ENCODE measurements at places on chromosomes 7 and 10.
A peak's percentile ranks its signal among the peaks of the same experiment; 100 is the strongest.

DNA sequence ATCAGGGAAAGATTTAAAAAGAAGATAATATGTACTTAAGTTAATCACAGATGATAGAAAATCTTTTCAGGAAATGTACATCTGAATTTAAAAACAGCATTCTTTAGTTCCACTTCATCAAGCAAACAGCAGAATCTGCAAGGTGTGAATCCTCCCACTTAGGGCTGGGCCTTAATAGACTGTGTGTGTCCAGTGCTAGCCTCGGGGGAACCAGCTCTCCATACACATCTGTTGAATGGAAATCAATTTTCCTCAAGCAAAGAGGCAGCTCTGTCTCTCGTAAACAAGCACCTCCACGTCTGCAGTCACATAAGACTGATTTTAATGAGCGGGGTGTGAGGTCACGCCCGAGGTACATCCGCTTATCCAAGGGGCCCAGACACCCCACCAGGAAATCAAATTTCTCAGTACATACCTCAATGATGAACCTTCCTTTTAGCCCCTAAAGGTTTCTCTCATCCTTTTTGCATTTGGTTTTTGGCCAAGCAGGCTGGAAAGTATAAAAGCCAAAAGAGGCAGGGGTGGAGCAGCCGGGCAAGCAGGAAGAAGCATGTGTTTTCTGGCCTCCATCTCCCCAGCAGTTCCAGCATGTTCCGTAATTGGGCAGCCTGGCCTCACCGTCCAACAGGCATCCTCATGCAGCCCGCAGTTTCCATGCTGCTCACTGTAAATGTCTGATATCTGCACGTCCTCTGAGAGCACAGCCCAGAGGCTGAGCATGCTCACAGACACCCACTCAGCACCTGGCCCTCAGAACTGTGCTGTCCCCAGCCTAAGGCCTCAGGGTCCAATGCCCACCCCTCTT, 131.3 kb downstream of the GLI3 start:
- H3K4me1 ChIP-seq: no peaks in the 10 kb centered on the region
- H3K4me3 ChIP-seq: no peak overlapping the region
- peaks cover 2% of the 10 kb centered on the region for H3K27me3 ChIP-seq
- no peak overlapping the region for H3K27ac ChIP-seq
- no peak for DNase-seq

GRCh38 chr7:63789378-63790176, 209.1 kb upstream of the ZNF722 start:
- peaks cover 2% of the 10 kb centered on the region for H3K36me3 ChIP-seq
- peak; percentile 7 for DNase-seq
- peak overlapping the region; percentile 38 for H3K4me3 ChIP-seq
- H3K27me3 ChIP-seq: no peaks in the 10 kb centered on the region
- no peaks in the 10 kb centered on the region for H3K4me1 ChIP-seq

DNA sequence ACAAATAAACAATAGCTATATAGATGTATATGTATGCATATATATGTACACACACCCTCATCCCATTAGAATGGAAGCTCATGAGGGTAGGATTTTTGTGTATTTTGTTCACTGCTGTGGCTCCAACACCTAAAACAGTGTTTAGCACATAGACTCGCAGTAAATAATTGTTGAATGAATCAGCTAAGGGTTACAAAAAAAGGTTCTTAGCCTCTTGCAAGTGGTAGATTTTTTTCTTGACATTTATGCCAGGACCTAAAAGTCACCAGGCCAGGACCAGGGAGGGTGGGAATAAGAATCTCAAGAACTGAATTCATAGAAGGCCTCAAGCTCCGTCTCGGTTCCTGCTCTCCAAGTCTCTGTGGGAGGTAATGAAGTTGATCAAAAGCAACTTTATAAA, 82.5 kb upstream of the CAPZA2 start:
- no peaks in the 10 kb centered on the region for H3K27me3 ChIP-seq
- no peaks in the 10 kb centered on the region for H3K36me3 ChIP-seq
- DNase-seq: no peak
- no peaks in the 10 kb centered on the region for H3K4me1 ChIP-seq

DNA sequence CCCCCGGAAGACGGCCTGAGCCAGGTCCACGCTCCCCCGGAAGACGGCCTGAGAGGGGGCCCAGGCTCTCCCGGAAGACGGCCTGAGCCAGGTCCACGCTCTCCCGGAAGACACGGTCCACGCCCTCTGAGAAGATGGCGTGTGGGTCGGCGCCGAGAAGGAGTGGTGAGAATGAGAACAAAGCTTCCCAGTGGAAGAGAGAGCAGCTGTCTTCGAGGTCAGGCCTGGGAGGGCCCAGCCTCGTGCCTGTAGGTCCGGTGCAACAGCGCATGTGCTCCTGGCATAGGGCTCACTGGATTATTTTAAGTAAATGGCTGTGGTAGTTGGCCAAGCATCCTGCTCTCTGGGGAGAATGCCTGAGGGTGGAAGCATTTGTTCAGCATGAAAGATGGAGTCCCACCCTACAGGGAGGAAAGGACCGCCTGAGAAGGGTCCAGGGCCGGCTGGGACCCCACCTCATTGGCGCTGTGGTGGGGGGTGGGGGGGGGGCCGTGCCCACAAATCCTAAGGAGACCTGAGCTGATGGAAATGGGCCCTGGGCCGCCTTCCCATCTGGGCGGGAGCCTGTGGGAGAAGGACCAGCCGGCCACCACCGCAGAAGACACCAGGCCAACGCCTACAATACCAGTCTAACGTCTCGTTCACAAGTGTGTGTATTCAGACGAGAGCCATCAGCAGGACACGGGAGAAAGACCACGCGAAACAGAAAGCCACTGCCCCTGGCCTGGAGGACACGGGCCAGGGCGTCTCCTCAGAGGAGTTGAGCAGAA, 210.0 kb downstream of the WDR37 start:
- H3K4me1 ChIP-seq: no peaks in the 10 kb centered on the region
- no peaks in the 10 kb centered on the region for H3K36me3 ChIP-seq
- peaks cover 3% of the 10 kb centered on the region for H3K27me3 ChIP-seq
- no peak for DNase-seq

GRCh38 chr7:110870926-110871325, 220.0 kb upstream of the LRRN3 start:
- no peak overlapping the region for H3K27ac ChIP-seq
- H3K4me3 ChIP-seq: no peak overlapping the region
- no peaks in the 10 kb centered on the region for H3K27me3 ChIP-seq
- no peak for DNase-seq
- H3K4me1 ChIP-seq: peaks cover 7% of the 10 kb centered on the region

DNA sequence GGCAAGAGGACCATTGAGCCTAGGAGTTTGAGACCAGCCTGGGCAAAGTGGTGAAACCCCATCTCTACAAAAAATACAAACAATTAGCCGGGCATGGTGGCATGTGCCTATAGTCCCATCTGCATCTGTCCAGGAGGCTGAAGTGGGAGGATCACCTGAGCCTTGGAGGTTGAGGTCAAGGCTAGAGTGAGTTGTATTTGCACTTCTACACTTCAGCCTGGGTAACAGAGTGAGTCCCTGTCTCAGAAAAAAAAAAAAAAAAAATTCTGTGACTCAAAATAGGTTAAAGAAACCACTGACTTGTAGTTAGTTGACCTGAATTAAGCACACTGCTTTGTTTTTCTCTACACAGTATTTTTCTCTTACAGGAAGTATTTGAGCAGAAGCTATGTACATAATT, 74.4 kb downstream of the METTL2B start:
- H3K4me1 ChIP-seq: peaks cover 5% of the 10 kb centered on the region
- no peak for DNase-seq
- no peaks in the 10 kb centered on the region for H3K27me3 ChIP-seq
- H3K27ac ChIP-seq: peak overlapping the region; percentile 31
- no peak overlapping the region for H3K4me3 ChIP-seq

DNA sequence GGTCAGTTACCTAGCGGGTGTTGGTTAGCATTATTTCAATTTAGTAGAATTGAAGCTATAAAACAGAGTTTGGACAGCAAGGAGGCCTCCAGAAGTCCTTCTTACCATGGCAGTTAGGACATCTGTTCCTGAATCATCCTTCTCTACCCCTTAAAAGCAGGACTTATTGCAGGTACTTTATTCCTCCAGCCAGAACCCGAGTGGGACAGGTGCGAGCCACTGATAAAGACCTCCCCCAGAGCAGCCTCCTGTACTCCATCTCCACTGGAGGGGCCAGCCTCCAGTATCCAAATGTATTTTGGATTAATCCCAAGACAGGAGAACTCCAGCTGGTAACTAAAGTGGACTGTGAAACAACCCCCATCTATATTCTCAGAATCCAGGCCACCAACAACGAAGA, 54.6 kb downstream of the CDHR3 start:
- no peak overlapping the region for H3K27ac ChIP-seq
- peaks cover 6% of the 10 kb centered on the region for H3K27me3 ChIP-seq
- peaks cover 62% of the 10 kb centered on the region for H3K4me1 ChIP-seq
- DNase-seq: no peak

- H3K4me1 ChIP-seq: peaks cover 5% of the 10 kb centered on the region
- no peak overlapping the region for H3K4me3 ChIP-seq
- no peaks in the 10 kb centered on the region for H3K36me3 ChIP-seq
- H3K27ac ChIP-seq: no peak overlapping the region
- peaks cover 49% of the 10 kb centered on the region for H3K27me3 ChIP-seq
These were observed 34.8 kb upstream of the JAKMIP3 start for GRCh38 chr10:132030898-132031463.

DNA sequence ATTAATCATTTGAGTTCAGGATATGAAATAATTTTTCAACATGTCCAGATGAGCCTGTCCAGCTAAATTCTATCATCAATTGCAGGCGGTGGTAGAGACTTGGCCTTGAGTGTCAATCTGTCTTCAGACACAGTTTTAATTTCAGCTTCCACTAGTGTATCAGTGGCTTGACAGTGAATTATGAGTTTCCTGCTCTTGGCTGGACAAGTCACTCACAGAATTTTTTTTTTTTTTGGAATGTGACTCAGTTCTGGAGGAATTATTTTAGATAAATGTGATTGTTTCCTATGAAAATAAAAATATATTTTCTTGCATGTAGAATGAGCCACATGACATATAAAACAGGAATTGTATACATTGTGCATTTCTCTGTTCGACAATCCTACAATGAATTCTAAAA, 319.9 kb upstream of the AKR1E2 start:
- H3K27me3 ChIP-seq: peaks cover 10% of the 10 kb centered on the region
- no peaks in the 10 kb centered on the region for H3K4me1 ChIP-seq
- no peak for DNase-seq
- H3K4me3 ChIP-seq: no peak overlapping the region
- no peak overlapping the region for H3K27ac ChIP-seq

- H3K4me3 ChIP-seq: no peak overlapping the region
- no peak overlapping the region for H3K27ac ChIP-seq
- no peaks in the 10 kb centered on the region for H3K27me3 ChIP-seq
These were observed 8.6 kb downstream of the FBXW4 start for GRCh38 chr10:101686133-101686925.

- H3K4me3 ChIP-seq: no peak overlapping the region
- H3K4me1 ChIP-seq: peaks cover 44% of the 10 kb centered on the region
- DNase-seq: no peak
- peaks cover 88% of the 10 kb centered on the region for H3K27me3 ChIP-seq
These were observed 7.0 kb downstream of the NAT16 start for GRCh38 chr7:101172854-101173751.

DNA sequence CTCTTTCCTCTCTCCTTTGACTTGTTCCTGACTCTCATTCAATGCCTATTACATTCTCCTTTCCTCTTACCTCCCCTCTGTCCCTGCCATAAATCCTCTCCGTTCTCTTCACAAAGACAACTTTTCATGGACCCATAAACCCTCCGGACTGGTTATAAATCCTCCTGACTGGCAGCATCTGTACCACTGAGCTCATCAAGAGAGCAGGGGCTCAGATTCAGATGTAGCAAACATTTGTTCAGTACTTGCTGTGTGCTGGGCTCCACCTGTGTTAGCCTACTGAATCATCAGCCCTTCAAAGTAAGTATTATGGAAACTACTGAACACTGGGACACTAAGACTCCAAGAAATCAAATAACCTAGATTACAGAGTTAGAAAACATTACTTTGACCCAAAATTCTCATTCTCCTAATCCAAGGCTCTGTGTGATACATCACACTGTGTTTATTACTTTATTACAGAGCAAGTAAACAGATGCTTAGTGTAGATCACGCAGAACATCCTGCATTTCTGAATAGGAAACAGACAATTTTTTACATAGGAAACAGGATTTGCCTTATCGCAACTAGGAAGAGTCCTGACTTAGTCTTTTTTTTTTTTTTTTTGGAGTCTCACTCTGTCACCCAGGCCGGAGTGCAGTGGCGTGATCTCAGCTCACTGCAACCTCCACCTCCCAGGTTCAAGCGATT, 108.6 kb upstream of the PDE1C start:
- H3K27ac ChIP-seq: no peak overlapping the region
- no peaks in the 10 kb centered on the region for H3K27me3 ChIP-seq
- H3K4me1 ChIP-seq: no peaks in the 10 kb centered on the region
- no peaks in the 10 kb centered on the region for H3K36me3 ChIP-seq

DNA sequence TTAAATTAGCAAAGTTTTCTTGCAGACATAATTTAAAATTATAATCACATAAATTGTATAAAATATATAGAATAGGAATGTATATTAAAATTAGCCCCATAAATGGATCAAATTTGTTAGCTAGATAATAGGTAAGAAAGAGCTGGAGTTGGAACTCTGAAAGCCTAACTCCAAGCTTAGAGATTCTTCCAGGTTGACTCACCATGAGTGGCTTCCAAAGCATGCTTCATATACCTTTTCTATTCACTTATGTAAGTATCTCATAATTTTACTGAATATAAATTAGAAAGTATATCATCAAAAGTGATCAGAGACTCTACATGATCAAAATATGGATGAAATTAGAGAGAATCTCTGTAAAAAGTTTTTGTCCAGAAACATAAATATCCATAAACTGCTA, 320.7 kb upstream of the MAGI2 start:
- DNase-seq: no peak
- H3K4me3 ChIP-seq: no peak overlapping the region
- H3K27me3 ChIP-seq: peaks cover 1% of the 10 kb centered on the region

DNA sequence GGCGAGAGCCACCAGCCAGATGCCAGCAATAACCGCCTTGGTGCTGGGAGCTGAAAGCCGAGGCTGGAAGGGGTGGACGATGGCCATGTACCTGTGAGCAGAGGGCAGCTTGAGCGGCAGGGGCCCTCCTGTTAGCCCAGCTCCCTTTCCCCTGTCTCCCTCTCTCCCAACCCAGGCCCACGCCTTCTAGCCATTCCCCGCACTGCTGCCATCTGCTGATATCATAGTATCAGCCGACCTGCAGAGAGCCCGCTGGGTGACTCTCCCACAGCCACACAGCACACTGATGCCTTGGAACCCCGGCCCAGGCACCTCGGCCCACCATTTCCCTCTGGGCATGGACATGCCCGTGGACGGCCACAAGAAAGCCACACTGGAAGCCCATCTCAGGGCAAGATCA, 1.7 kb downstream of the TACR2 start:
- no peak for DNase-seq
- no peak overlapping the region for H3K4me3 ChIP-seq
- no peaks in the 10 kb centered on the region for H3K27me3 ChIP-seq
- H3K27ac ChIP-seq: no peak overlapping the region

DNA sequence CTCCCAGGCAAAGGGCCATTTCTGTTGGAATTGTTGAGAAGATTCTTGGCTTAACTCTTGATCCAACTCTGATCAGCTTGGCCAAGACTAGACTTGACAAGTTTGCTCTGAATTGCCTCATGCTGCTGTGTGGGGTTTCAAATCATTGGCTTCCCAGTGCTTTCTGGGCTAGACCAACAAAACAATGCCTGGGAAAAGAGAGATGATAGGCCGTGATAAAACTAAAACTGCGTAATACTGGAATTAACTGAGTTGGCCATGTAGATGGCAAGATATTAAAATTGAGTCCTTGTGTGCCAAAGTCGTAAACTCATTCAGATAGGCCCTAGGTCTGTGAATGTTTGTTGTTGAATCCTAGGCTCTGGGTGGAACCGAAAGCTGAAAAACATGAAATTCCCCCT, 222.6 kb downstream of the MGMT start:
- no peak for DNase-seq
- no peak overlapping the region for H3K4me3 ChIP-seq
- no peak overlapping the region for H3K27ac ChIP-seq
